Foreskin keratinocyte (primary cell): ENCODE measurements at places on chromosomes 16 and 17. TPM values are rescaled to one million over a fixed set of nuclear protein-coding genes. Genes with fewer than 3 reads are reported as not detected.

The KRT39 gene
- total RNA-seq = not detected in 2 replicates

DNA sequence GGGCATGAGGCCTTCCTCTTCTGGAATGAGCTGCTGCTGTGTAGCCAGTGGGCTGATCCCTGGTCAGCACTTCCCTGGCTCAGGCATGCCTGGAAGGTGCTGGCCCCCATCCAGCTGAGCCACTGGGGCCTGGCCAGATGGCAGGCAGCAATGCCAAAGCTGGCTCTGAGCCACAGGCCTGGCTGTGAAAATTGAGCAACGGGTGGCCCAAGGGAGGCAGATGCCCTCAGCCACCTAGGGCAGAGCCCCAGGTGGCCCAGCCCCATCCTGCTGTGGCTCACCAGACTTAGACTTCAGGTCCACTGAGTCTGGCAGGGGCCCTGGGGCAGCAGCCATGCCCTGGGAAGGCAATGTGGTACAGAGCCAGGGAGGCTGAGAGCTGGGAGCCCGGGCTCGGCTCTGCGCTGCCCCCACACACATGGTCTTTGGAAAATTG is 8.5 kb upstream of the CRHR1 start:
- no peak for DNase-seq

GRCh38 chr17:78263063-78263735 is 31.8 kb downstream of the TMEM235 start:
- no peak for DNase-seq

The ACSM5 gene
- not detected in 2 replicates for total RNA-seq

The IKZF3 gene
- 0.07 TPM in 1 of 2 replicates, not detected in the other for total RNA-seq

- no peak for DNase-seq
Observed at GRCh38 chr16:70438585-70438968, 323 bp downstream of the ST3GAL2 start.

The SYT17 gene
- 0.14 and 0.20 TPM in 2 replicates for total RNA-seq

DNA sequence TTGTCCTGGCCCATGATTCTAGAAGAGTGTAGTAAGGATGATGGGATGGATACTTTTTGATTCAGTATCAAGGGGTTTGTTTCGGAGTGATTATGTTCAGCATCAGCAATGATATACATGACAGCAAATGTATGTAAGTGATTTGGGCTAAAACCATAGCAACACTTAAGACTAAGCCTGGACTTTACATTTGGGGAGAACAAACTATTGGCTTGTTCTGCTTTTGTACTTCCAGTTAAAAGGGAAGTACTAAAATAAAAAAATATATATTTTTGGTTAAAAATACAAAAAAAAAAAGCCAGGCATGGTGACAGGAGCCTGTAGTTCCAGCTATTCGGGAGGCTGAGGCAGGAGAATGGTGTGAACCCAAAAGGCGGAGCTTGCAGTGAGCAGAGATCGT is 20.5 kb upstream of the DHX8 start:
- DNase-seq = no peak

DNA sequence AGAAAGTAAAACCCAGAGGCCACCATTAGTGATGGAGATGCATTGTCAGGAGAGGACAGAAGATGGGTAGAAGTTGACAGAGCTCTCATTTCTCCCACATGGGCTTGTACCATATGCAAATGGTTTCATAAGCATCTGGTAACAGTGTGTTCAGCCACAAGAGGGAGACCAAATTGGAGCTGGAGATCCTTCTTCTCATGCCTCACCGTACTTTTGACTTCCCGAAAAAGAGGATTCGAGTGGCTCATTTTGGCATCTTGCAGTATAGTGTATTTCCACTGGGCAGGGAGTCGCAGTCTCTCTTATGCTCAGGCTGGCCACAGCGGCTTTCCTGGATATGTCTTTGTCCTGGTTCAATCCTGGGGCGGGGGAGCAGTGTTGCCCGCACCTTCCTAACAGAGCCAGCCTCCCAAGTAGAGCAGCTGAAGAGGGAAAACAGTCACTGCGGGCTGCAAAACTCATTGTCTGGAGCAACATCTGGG is 23.8 kb downstream of the TBC1D3B start:
- no peak for DNase-seq

DNA sequence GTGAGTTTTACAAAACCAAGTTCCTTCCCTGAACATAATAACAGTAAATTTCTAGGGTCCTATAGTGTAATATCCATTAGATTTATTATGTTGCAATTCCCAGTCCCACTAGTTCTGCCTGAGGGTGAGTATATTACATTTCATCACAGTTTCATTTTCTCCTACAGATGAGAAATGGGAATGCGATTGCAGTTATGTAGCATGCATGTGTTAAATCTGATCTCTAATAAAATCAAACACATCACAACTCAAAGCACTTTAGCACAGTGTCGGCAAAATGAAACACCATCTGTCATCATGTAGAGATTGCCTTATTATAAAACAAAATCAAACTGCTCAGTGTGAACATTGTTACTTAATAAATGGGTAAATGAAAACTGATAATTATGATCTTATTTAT is 180.5 kb upstream of the TOX3 start:
- no peak for DNase-seq

The PRAC2 gene
- total RNA-seq = not detected in 2 replicates

The SMTNL2 gene
- total RNA-seq = not detected in 2 replicates

- no peak for DNase-seq
Observed at GRCh38 chr16:7456211-7456610, 123.6 kb downstream of the RBFOX1 start.

- no peak for DNase-seq
Observed at GRCh38 chr17:80367503-80367902, 47.5 kb upstream of the ENDOV start.

DNA sequence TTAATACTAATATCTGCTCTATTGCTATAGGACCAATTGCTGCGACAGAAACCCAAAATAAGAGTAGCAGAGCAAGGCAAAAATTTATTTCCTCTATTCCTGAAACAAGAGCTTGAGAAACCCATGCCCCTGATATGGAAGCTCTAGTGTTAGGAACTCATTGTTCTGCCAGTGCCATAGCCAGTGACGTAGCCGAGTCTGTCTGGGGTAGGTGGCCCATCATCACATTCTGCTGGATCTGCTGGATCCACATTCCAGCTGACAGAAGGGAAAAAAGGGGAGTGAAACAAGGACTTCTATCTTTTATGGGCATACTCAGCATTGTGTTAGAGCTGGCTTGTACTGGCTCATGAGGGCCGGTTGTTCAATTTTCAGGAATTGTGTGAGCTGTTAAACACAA is 248.9 kb upstream of the MON1B start:
- DNase-seq = no peak

DNA sequence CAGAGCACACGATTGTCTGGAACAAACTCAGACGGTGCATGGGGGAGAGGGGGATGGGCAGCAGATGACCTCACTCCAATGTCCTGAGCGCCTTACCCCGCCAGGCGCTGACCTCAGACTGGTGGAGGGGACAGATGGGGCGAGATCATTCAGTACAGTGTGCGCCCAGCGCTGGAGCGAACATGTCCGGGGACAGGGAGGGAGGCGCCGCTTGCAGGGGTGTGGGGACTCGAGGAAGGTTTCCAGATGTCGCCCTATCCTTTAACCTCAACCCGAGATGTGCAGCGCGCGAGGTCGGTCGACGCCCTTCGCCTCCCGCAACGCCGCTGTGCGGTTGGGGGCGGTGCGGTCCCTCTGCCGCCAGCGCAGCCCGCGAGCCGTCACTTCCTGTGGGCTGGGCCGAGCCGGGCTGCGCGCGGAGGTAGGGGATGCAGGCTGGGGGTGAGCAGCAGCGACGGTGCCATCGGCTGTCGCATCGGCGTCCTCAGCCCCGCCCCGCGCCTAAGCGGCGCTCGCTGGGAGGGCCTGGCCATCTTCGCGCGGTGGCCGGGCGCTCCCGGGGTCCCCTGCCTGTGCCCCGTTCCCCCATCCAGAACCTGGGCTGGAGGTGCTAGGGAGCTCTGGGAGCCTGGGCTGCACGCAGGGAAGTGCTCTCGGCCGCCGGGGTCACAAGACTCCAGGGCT is 5.3 kb upstream of the CDR2L start:
- DNase-seq = no peak

DNA sequence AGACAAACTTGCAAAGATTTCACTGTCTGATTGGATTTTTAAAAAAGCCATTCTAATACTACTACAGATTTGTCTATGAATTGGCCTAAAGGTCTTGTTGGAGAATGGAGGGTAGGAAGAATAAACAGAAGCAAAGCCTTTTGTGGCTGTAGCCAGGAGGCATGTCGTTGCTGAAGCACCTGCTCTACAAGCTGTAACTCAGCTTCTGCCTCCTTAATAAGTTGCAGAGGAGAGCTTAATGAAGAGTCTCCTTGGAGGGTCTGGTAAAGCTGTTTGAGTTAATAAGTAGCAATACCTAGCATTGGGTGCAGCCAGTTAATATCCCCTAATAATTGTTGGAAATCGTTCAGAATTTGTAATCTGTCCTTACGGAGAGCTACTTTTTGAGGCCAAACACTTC is 10.0 kb upstream of the ZNF689 start:
- no peak for DNase-seq
